ENCODE measurements at places on chromosomes 12 and 14.

GRCh38 chr14:34742270-34743115 lies 28.1 kb upstream of the CFL2 start:
- DNase-seq, result no peak

- DNase-seq, result no peak
Observed at GRCh38 chr12:113528606-113529293, 57.1 kb upstream of the LHX5 start.

DNA sequence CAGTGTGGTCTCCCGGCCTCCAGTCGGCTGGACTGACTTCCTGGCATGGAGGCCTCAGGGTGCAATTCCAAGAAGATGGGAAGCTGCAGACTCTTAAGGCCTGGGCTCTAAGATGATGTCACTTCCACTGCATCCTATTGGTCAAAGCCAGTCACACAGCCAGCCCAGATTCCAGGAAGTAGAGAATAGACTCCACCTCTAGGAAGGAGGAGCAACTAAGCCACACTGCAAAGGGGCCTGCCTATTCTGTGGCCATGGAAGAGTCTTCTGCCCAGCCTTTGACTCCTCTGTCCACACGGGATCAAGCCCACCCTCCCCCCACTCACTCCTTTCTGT lies 103.9 kb upstream of the RFLNA start:
- peak; percentile 63 for DNase-seq

DNA sequence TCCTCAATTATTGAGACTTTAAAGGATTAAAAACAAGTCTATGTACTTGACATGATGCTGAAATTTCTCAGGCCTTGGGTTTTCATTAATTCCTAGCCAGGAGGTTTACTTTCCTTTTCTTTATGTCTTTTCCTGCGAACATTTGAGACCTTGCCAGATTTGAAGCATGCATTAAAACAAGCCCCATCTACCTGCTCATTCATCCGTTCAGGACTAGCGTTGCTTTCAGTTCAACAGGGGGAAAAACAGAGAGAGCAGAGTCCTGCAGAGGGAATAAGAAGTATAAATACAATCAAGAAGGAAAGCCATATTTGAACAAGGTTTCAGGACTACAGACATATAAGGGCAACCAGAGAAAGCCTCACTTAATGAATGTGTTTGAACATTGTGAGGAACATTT lies 542.4 kb downstream of the DIO2 start:
- DNase-seq, result no peak

DNA sequence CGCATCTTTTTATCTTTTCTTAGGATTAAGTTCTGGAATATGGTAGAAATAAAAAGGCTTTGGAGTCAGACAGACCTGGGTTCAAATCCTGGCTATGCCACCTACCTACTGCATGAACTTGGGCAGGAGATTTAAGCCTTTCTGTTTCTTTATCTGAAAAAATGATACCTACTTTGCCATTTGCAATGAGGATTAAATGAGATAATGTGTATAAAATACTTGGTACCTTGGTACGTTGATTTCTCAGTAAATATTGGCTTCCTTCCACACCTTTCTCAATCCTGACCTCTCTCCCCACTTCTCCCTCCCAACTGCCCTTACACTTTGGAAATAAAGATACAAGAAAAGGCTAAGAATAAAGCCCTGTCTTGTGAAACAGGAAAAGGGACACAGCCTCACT lies 172.6 kb downstream of the PAX9 start:
- no peak for DNase-seq

DNA sequence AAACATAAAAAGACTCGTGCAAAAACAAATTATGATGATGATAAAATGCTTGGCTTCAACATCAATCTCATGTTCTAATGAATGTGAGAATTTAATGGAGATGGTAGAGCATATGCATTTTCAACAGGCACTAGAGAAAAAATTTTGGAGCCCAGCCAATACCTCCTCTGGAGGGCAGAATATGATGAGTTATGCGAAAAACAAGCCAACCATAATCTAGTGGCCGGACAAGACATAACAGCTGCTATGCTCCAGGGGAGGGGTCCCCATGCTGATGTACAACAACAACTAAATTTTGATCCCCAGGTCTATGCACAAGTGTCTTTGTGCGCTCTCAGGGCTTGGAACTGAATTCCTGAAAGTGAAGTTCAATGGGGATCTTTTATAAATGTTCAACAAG lies 1197.5 kb downstream of the LRFN5 start:
- DNase-seq, result no peak

DNA sequence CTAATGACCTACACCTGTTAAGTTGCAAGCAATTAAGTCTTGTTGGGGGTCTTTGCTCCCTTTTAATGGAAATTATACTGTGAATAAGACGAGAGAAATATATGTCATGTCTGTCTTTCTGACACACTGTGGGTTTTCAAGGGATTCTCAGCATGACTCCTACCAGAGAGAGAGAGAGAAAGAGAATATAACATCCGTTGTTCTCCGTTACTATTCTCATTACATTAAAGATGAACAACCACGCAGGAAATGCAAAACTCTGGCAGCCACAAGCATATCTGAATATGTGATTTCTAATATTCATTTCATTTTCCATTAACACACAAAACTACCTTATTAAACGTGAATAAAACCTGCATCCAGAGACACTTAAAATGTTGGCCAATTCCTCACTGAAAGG lies 67.3 kb upstream of the EGLN3 start:
- DNase-seq, result no peak

DNA sequence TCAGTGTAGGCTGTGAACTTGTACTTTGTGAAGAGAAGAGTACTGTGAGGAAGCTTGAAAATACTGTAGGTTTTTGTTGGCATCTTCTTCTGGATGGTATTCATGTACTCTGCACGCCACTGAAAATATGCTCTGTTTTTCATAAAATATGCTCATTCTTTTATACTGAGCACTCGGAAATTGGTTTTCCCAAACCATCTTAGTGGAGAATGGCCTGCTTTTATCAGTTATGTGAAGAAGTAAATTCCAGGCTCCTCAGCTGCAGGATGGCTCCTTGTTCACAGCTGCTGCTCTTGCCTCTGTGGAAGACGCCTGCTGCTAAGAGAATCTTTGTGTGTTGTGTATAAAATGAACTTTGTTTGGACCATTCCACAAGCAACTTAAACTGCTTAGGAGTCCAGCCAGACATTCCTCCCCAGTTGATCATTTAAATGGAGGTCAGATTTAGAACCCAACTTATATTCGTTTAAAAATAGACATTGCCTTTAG lies 443.5 kb upstream of the RGS6 start:
- no peak for DNase-seq

GRCh38 chr12:18562531-18562930 lies 175.3 kb downstream of the PLCZ1 start:
- no peak for DNase-seq

- DNase-seq, result no peak
Observed at GRCh38 chr12:57498132-57498502, 10.2 kb downstream of the MARS1 start.

- DNase-seq, result no peak
Observed at GRCh38 chr12:48977290-48978281, 536 bp upstream of the WNT1 start.

DNA sequence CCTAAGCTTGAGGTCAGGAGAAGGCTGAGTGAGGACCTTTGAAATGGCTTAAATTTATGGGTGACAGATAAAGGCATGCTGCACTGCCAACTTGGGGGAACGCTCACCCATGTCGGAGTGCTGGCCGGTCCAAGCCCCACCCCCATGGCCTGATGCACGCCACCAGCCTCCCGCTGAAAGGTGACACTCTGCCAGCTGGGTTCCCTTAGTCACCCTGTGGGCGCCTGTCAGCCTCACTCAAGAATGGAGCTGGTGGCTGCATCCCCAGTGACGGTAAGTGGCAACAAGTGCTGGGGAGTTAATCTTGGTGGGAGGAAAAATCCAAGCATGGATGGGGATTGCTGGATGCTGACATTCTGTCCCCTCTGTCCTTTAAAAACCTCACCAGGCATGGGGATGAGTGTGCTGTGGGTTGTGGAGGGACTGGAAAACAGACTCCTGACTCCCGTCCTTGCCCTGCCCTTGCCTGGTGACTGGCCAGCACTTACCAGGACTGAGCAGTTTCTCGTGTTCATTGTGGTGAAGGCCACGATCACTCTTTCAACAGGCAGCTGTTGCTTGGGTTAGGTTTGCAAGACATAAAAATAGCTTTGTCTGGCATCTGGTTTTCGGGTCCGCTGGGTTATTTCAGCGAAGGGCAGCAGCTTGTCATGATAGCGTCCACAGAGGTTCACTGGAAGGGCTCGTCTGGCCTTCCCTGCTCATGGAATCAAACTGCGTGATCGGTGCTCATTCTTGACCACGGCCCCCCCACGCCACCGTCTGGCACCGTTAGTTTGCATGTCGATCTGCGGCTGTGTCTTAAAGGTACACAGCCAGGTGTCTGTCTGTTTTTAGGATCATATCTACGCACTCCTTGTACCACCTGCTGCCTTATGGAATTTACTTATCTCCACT lies 15.0 kb downstream of the ACACB start:
- DNase-seq, result peak; percentile 44

- DNase-seq, result peak; percentile 57
Observed at GRCh38 chr14:20714593-20715250, 26.2 kb downstream of the ANG start.

DNA sequence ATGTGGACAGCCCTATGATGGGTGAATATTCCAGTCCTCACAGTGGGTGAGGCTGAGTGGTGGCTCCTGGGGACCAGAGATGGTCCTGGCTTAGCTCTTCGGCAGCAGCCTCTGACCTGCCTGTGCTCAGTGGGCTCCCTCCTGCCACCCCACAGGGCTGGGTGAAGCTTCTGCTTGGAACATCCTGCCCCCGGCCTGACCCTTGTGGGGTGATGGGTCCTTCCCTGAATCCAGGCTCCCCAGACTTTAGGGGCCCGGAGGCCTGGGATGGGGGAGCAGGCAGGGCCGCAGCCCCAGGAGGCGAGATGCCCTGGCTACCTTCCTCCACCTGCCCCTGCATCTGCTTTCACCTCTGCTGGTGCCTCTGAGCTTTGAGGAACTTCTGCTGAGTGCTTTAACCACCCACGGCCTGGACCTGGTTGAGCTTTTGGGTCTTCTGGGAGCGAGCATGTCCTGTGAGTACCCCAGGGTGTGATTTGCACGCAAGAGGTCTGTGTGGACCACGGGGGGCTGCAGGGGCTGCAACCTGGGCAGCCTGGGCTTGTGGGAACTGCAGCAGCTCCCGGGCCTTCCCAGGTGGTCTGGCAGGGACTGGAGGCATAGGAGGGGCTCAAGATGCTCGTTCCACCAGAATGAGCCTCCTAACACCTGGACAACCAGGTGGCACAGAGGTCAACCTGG lies 159.5 kb downstream of the KIF26A start:
- DNase-seq, result no peak

DNA sequence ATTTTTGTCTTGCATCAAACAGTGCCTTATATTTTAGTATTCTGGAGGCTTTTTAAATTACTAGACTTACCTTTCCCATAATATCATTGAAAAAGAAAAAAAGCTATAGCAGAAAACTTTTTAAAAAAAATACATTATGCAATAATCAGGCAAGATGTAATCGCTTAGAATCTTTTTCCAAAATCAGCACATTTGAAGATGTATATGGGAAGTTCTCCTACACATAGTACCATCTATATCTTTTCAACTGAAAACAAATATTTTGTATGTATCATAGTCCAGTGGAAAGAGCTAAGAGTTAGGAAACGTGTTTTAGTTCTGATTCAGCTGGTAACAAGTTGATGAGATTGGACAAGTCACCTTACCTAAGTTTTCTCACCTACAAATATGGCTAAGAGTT lies 70.6 kb downstream of the SLC41A2 start:
- no peak for DNase-seq

DNA sequence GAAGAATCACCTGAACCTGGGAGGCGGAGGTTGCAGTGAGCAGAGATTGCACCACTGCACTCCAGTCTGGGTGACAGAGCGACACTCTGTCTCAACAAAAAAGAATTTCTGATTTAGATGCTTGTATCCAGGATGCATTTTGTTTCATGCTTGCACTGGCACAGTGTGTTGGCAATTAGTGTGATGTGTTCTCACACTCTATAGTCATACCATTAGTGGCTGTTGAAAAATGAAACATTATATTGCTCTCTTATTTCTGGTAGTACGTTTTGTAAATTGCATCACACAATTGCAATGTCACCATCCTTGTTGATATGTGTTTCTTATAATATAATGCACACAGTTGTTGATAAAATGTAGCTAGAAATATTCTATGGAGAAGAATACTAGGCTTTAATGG lies 51.3 kb upstream of the RMST start:
- no peak for DNase-seq

DNA sequence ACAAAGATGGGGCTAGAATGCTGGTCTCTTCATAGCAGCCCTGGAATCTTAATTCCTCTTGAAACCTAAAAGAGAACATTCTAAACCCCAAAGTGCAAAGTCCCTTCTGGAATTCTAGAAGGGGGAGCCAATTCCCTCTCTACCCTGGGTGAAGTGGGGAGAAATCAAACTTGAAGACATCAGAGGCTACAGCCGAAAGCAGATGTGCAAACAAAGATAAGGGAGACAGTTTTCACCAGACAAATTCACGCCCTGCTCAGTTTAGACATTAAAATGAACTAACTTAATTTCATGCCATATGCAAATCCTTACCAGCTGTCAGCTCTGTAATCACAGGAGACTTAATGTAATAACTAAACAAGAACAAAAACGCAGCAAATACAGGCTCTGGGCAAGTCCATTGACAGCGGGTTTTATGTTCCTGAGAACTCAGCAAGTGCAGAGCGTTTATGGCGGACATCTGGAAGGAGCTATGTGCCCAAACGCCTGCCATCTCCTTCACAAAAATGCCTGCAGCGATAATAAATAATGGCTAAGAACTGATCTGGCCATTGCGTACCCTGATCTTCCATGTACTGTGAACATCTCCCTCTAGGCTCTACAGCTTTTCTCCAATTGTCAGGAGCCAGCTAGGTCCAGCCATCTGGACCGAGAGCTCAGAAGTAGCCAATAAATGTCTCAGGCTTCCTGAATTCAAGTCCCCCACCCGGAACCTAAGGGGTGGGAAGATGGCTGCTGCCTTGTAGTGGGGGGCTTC lies 19.1 kb upstream of the FICD start:
- DNase-seq, result no peak

- no peak for DNase-seq
Observed at GRCh38 chr12:80282226-80282625, 161.8 kb upstream of the PTPRQ start.

DNA sequence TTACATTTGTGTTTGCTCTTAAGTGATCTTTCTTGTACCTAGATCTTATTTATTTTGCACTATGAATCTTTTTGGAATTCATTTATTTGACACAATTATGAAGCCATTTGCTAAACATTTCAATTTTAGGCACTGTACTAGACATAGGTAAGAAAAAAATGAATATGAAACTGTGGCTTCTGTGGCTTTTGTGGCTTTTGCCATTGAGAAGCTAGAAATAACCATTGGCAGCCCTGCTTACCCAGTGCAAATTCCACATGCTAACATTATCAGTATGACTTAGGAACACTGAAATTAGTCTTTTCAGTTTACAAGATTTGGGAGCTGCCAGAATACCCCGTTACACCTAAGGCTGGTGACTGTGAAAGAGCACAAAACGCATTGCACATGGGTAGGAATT lies 60.1 kb downstream of the FSCB start:
- DNase-seq, result no peak

DNA sequence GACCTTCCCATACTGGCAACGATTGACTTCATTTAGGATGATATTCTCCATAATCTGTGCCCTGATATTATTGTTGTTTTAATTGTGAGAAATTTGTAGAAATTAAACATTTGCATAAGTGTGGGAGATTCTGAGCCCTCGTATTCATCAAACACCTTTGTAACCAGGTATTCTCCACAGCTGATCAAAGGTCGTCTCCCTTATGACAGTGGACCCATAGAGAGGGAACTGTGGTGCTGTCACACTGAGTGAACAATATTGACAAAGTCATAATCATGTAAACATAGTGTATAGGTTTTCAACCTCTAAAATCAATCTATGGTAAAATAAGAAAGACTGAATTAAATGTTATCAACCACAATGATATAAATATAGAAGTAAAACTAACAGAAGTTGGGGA lies 14.9 kb upstream of the PLEKHG3 start:
- DNase-seq, result no peak

Measured in H4 (cell line).